Amniotic stem cell (primary cell): ENCODE measurements at places on chromosomes 12 and 14.
A peak's percentile ranks its signal among the peaks of the same experiment; 100 is the strongest.

- no peak for DNase-seq
Observed at GRCh38 chr12:1533602-1534304, 60.6 kb downstream of the FBXL14 start.

- DNase-seq: no peak
Observed at GRCh38 chr14:77738559-77739250, 22.3 kb downstream of the SNW1 start.

GRCh38 chr14:89702073-89702875 is 252.3 kb downstream of the EFCAB11 start:
- DNase-seq: no peak

DNA sequence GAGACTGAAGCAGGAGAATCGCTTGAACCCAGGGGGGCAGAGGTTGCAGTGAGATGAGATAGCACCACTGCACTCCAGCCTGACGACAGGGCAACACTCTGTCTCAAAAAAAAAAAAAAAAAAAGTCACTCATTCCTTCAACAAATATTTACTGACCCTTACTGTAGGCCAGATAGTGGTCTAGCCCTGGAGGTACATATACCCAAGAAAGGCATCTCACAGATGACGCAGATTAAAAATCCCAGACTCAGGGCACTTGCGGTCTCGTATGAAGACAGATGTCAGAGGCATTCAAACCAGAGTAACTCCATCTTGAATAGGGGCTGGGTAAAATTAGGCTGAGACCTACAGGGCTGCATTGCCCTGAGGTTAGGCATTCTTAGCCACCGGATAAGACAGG is 44.8 kb downstream of the CLMN start:
- no peak for DNase-seq

DNA sequence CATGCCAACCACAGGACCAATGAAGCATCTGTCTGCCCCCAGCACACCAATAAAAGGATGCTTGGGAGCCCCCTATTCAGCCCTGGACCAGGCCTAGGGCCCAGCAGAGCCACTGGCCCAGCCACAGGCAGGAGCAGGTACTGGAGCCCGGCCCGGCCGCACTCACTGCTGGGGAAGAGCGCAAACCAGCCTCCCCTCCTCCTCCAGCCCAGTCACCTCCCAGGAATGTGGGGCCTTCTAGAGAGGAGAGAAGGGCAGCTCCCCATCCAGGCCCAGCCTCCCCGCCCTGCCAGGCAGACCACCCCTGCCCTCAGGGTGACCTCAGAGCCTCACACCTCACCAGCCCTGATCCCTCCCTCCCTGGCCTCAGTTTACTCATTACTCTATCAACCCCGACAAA is 56.2 kb downstream of the CCNK start:
- peak; percentile 46 for DNase-seq

DNA sequence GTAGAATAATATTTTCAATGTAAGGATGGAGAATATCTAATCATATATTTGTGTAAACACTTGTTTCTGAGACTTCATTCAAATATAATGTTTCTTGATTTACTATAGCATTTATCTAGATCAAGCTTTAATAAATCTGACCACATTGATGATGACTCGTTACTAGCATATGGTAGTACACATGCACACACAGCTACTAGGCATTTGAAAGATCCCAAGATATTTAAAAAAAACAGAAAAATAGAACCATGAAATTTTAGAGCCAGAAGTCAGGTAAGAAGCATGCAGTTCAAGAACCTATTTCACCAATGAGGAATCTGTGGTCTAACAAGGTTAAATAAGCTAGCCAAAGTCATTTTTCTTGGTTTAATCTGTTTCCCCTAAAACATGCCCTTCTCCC is 32.0 kb downstream of the DCP1B start:
- DNase-seq: peak; percentile 3

DNA sequence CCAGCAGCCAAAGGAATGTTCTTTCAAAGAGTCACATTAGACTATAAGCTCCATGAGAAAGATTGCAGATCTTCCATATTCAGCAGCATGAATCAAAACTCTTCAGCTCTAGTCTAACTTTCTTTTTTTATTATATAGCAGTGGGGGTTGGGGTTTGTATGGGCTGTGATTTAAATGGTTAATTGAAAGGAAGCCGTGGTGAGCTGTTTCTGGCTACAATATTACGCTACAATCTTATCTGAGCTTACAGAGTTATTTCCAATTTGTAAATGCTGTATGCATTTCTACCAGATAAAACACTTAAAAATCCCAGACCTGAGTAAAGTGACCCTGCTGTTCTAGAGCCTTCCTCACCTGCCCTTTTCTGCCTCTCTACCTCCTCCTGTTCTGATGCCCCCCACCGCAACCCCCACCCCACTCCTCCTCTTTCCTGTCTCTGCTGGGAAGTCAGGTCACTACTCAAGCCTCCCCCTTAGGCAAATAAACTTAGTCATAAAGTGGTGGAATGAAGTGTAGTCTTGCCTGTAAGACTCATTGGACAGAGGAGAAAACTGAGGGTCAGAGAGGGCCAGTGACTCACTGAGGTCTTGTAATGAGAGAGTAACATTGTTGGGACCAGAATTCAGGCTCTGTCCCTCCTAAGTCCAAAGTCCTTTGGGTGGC is 1089.5 kb downstream of the BCL11B start:
- DNase-seq: no peak

DNA sequence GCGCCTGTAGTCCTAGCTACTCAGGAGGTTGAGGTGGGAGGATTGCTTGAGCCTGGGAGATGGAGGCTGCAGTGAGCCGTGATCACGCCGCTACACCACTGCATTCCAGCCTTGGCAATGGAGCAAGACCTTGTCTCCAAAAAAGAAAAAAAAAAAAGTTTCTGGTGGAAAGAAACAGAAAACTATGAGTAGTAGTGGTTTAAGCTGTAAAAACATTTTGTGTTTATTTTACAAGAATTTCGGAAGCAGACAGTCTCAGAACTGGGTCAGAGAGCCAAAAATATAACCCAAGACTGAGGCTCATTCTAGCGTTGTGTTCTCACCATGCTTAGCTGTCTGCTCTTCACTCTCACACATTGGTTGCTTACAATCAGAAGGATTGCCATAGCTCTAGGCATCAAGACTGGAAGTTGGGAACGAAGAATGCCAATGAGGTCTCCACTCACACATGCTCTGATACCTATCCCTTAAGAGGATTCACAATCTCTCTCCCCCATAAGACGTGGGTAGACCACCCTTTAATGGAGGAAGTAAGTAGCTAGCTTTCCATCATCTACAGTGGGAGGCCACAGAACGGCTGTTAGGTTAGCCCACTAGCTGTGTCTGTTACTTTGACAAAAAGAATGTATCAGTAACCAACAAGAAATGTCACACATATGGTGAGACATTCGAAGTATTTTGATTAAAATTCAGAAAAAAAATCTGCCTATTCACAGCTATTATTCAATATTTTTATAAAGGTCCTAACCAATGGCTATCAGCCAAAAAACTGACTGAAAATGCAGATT is 117.6 kb upstream of the RASSF8 start:
- DNase-seq: peak; percentile 13

DNA sequence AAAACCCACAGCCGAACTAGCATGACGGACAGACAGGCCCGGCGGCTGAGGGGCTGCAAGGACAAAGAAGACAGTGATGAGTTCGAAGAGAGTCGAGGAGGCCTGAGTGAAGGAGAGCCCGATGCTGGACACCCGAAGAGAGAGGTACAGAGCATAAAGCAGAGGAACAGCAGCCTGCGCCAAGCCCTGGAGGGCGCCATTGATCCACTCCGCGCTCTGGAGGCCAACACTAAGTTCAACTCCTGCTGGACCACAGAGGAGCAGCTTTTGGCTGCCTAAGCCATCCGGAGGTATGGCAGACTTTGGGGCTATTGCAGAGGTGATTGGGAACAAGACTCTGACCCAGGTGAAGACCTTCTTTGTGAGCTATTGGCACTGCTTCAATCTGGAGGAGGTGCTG is 7.8 kb upstream of the PLXNC1 start:
- DNase-seq: no peak

DNA sequence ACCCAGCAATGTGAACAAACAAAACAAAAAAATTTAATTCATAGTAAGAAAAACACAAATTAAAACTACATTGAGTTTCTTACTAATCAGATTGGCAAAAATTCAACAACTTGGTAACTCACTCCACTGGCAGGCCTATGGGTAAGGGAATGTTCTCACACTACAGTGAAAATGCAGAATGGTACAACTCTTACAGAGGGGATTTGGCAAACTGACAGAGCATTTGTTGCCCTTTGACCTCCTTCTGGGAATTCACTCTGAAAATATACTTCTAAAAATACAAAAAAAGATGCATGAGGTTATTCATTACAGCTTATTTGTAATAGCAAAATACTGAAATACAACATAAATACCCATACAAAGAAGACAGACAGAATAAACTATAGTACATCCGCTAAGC is 32.8 kb downstream of the ABCD2 start:
- DNase-seq: no peak

- DNase-seq: no peak
Observed at GRCh38 chr14:62739647-62740046, 305.6 kb downstream of the KCNH5 start.

- DNase-seq: no peak
Observed at GRCh38 chr12:122834104-122834920, 945 bp upstream of the HIP1R start.

DNA sequence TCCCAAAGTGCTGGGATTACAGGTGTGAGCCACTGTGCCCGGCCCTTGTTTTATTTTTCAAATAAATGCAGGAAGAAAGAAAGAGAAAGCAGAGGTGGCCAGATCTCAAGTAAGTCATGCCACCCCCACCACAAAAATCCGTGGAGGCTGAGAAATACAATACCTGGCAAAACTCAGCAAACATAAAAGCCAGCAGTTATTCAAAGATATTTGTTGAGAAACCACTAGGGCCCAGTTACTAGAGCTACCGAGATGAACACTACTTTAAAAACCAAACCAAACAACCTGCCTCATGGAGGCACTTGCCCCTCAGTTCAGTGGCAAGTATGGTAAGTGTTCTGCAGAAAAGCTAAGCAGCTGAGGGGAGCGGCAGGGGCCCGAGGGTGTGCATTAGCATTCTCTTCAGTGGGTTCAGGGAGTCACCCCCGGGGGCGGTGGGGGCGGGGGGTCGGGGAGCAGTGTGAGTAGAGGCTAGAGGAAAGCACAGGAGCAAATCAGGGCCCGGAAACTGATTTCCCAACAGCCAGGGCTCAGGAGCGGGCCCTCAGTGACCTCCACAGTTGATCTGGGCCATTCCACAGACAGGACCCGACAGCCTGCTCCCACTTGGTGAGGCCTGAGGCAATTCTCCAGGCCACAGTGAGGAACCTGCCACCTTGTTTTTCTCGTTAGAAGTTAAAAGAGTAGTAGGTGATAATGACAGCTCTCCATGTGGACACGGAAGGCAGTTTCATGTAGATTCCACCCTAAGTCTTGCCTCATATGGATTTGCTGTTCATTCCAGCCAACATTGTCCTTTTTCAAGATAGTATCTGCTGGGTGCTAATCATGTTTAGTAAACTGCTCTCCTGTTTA is 8.6 kb downstream of the EVL start:
- no peak for DNase-seq

DNA sequence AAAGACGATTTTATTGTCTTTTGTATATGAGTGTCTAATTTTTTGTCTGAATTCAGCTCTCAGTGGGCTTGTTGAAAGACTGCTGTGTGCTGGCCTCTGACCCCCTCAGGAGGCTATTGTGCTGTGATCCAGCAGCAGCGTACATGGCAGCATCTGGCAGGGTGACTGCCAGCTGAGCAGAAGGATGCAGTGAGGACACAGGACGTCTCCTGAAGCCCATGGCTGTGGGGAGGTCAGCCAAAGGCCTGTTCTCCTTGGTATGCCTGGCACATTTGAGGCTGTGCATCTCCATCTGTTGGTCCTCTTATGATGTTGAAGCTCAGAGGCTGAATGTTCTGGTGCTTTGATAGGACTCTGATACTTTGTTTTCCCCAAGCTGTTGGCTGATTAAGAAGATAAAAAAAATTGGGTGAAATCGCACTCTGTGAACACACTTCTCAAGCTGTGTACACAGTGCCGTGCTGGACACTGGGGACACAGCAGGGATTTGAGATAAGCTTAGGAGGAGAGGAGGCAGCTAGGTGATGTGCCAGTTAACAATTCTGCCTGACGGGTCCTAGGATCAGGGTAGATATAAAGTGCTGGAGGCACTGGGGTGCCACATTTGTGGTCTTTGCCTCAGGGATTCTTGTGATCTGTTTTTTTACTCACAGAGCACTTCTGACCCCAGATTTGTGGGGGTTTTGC is 37.5 kb downstream of the EID3 start:
- DNase-seq: no peak

GRCh38 chr12:16857456-16857923 is 251.5 kb upstream of the LMO3 start:
- DNase-seq: no peak

DNA sequence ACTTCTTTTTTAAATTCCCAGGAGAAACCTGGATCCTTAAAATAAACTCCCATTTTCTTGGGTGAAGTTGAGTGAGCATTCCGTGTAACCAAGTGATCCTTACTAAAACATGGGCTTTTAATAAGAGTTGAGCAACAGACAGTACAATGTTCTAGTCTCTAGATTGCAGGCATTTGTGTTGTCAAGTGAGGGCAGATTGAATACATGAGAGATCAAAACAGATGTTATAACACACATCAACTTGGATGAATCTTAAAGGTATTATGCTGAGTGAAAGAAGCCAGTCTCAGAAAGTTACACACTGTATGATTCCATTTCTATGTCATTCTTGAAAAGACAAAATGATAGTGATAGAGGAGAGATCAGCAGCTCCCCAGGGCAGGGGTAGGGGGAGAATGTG is 213.9 kb upstream of the CCDC196 start:
- DNase-seq: no peak

DNA sequence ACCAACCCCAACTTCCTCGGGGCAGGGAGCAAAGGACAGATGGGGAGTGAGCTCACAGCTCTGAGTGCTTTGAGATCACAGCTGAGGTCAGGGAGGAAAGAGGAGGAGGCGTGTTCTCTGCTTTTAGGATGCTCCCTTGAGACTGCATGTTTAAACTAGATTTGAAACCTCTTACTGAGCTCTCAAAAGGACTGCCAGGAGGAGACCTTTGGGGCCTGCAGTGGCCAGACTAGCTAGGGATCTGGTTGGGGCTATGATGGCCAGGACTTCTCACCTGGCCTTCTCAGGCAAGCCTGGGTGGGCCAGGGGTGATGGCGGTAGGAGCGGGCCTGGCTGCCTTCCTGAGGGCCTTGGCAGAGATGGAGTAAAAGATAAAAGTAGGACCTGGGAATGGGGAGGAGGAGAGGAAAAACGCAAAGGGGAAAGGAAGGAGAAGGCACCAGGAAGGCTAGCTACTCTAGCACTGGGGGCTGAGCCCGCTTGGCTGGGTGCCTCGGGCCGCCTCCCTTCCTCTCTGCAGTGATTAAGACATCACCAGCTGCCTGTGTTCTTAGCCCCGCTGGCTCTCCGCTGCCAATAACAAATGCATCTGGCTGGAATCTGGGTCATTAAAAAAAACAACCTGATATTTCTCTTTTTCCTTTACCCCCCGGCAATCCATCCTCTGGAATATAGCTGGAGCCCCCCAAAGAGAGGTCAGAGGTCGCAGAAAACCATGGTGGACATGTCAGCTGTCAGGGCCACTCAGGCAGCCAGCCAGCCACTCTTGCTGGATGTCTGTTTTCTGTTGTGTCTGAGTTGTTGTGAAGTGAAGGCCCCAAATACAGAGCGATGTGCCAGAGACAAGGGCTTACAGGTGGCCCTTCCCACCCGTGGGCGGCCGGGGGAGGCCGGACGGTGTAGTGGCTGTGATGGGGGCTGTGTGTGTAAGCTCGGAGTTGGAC is 141.3 kb downstream of the TSPAN9 start:
- peak; percentile 61 for DNase-seq

- no peak for DNase-seq
Observed at GRCh38 chr14:105867961-105868599, 341.7 kb downstream of the TMEM121 start.

GRCh38 chr12:39368096-39368495 is 74.8 kb downstream of the KIF21A start:
- DNase-seq: no peak

- no peak for DNase-seq
Observed at GRCh38 chr12:103810111-103810510, 30.9 kb downstream of the NT5DC3 start.
